ENCODE measurements at places on chromosomes 2 and 18.

DNA sequence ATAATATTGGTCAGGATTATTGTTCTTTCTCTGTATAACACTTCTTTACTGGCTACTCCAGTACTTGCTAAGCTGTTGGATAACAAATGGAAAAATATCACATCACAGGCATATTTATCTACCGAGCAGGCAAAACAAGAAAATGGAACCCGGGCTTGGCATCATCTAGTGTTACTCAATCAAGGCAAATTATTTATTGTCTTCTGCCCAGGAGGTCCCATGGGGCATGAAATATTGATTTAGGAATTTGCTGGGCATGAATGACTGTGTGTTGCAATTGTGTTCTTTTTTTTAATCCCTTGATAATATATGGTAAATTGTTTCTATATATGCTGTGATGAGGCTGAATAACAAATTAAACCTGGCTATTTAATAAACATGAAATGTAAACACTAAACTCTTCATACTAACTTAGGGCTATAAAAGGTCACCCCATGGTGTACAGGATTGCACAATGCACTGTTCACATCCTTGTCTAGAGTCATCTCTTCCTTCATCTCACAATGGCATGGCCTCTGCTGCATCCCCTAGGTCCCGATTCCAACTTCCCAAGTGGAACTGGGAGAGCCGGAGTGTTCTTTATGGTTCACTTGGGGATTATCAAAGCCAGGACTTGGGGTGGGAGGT is 2.2 kb upstream of the PARD3B start:
- no peak for DNase-seq

GRCh38 chr2:57182916-57183315 is 863.7 kb upstream of the VRK2 start:
- DNase-seq, result no peak

GRCh38 chr18:79356435-79356834 is 39.3 kb upstream of the NFATC1 start:
- no peak for DNase-seq

- DNase-seq, result no peak
Measured at GRCh38 chr18:78196280-78196679, 783.3 kb upstream of the SALL3 start.

GRCh38 chr2:213238753-213239495 is 45.3 kb upstream of the SPAG16 start:
- DNase-seq, result no peak

DNA sequence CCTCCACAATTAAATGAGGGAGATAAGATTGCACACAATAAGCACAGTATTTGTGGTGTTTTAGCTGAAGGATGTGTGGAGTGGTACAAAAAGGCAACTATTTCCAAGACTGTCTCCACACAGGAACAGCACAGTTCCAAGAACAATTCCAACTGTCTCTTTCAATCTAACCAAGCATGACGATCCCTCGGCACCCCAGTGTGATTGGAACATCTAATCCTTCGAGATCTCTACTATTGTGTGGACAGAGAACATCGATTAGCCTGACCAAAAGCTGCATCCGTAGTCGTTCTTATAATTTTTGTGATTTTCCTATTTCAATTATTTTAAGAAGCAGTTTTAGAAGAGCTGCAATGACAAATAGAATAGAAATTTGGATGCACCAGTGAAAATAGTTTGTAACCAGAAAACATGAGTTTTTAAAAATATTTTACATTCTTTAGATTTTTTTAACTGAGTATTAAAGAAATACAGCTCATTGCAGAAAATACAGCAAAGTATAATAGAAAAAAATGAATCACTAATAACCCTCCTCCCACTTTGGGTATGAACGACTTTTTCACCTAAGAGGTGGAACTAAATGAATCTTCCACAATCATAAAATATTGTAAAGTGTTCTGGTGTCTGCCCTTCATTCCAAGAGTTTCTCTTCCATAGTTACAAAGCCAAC is 76.4 kb upstream of the CABLES1 start:
- DNase-seq, result no peak

- no peak for DNase-seq
Measured at GRCh38 chr18:7840411-7840810, 273.3 kb downstream of the PTPRM start.

DNA sequence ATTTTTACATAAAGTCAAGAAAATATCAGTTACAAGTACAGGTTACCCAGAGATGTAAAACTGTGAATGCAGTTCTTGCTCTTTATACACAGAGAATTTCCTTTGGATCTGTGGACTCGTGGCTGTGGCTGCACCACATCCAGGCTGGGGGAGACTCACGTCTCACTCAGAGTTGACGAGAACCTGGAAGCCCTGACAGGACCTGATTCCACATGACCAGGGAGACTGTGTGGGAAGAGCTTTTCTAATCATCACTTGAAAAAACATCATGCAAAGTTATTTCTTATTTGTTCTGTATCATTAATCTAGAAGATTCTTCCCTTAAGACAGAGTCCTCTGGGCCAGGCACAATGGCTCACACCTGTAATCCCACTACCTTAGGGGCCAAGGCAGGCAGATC is 1159.0 kb downstream of the RPIA start:
- no peak for DNase-seq

Data from left ventricle myocardium inferior (tissue), 1 donor.